NCI-H524 (cell line): ENCODE measurements at places on chromosomes 7 and 10.

DNA sequence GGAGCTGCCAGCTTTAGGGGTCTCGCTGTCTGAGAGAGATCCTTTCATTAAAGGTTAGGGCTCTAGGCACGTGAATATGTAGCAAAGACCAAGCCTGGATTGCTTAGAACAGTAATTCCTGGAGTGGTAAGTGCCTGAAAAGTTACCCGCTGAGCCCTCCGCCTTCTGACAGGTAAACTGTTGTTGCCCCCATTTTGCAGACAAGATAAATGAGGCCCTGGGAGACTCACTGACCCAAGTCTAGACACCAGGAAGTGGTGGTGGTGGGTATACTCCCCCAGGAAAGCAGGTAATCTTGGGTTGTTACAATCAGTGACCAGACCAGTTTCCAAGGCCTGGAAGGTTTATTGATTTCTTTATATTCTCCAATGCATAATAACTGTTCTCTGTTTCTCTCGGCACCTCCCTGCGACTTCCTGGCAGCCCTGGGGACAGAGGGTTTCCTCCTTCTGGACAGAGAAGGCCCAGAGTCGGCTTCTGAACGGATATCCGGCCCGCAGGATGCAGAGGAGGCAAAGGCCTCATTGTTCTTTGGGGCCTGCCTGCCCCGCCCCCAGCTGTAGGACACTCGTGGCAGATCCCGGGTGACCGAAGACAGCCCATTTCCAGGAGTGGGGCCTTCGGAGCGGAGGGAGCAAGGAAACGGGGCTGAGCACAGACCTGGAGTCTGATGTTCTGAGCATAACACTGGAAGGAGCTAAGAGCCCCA, 1.3 kb upstream of the GRK5 start:
- no peak for DNase-seq

- no peak for DNase-seq
Observed at GRCh38 chr7:30965372-30965771, 1.6 kb downstream of the GHRHR start.

DNA sequence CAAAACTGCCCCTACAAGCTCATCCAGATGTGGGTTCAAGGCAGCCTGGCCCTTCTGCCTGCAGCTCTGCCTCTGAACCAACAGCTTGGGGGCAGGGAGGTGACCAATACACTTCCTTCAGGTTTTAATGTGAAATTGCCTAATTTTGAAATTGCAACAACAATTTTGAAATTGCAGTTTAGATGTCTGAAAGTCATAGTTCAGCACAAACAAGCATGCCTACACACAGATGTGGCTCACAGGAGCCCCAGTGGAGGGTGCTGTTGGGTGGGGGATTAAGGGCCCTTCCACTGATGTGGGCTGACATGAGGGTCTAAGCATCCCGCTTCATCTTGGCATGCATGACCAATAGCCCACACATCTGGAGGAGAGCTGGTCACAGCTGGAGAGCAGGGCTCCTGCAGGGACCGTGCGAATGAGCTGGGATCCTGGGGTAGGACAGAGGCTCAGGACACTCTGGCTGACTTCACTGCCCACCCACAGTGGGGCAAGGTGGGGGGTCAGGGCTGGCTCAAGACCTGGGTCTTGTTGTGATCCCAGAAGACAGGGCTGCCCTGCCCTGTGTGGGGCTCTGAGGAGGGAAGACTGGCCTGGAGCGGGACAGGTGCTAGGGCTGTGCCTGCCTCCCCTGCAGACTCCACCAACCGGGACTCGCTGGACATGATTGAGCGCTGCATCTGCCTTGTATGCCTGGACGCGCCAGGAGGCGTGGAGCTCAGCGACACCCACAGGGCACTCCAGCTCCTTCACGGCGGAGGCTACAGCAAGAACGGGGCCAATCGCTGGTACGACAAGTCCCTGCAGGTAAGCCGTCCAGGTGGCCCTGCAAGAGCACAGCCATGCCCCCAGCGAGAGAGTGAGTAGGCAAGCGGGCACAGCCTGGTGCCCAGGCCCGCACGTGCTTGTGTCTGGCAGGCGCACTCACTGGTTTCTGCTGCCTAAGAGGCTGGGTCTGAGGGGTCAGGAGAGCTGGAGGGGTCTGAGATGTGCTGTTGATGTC, 32.3 kb downstream of the CHAT start:
- no peak for DNase-seq

DNA sequence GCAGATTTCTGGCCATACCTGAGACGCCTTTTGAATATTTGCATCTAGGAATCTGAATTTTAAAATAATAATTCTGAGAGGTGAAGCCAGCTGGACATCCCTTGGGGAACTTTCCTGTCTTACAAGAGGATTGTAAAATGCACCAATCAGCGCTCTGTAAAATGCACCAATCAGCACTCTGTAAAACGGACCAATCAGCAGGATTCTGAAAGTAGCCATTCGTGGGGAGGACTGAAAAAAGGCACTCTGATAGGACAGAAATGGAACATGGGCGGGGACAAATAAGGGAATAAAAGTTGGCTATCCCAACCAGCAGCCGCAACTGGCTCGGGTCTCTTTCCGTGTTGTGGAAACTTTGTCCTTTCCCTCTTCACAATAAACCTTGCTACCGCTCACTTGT, 9.9 kb downstream of the PPIF start:
- no peak for DNase-seq

DNA sequence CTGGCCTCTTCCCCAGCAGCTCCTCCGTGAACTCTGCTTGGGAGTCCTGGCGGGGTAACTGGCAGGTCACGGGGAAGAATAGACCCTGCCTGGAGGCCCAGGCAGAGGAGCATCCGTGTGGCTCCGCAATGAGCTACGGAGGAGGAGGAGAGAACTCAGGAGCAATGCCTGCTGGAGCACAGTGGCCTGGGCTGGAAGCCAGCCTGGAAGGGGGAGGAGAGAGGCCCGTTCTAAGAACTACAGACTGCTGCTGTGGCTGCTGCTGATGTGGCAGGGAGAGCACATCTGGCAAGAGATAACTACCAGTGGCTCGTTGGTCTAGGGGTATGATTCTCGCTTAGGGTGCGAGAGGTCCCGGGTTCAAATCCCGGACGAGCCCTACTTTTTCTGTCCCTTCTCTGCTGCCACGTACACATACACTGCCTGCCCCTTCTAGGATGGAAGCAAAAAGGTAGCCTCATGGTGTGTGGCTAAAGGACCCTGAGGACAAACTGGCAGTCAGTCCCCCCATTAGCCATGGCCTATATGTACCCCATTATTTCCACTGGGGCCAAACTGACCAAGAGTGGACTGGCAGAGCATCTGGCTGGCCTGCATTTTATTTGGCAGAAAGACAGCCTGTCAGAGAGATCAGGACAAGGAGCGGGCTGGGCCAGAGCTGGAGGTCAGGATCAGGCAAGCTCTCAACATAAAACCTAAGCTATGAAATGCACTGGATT, 7.7 kb upstream of the OPN1SW start:
- DNase-seq, result no peak

GRCh38 chr10:34190580-34190979, 624.5 kb downstream of the PARD3 start:
- DNase-seq, result no peak

- no peak for DNase-seq
Observed at GRCh38 chr10:121570315-121570714, 27.9 kb downstream of the FGFR2 start.

- no peak for DNase-seq
Observed at GRCh38 chr7:489876-490275, 29.8 kb downstream of the PDGFA start.

- DNase-seq, result no peak
Observed at GRCh38 chr10:132876131-132876860, 66.1 kb downstream of the CFAP46 start.
